Activated CD8-positive, alpha-beta memory T cell treated with anti-CD3 and anti-CD28 coated beads for 1 hour (primary cell): ENCODE measurements at places on chromosomes 11 and 22.

DNA sequence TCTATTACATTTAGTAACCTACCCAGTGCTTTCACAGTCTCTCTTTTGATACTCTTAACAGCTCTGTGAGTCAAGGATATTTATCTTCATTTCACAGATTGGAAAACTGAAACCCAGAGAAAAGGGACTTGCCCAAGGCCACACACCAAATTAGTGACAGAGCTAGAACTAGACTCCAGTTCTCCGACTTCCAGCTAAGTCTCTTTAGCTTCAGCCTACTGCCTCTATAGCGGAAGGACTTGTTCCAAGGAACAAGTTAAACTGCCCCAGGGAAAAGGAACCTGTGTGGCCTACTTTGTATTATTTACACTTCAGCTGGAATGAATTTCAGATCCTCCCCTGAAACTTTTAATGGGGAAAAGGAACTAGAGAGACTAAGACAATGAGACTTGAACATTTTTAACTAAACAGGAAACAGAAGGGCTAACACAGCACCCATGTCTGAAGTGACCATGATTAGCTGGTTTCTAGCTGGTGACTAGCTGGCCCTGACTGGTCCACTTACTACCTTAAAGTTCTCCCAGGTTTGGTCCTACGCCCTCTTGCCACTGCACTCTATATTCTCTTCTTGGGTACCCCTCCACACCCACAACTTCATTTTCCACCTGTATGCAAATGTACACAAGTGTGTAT, 1.3 kb downstream of the LRRC51 start:
- DNase-seq, result no peak

- no peak for DNase-seq
Measured at GRCh38 chr11:46210133-46210636, 67.3 kb upstream of the CREB3L1 start.

DNA sequence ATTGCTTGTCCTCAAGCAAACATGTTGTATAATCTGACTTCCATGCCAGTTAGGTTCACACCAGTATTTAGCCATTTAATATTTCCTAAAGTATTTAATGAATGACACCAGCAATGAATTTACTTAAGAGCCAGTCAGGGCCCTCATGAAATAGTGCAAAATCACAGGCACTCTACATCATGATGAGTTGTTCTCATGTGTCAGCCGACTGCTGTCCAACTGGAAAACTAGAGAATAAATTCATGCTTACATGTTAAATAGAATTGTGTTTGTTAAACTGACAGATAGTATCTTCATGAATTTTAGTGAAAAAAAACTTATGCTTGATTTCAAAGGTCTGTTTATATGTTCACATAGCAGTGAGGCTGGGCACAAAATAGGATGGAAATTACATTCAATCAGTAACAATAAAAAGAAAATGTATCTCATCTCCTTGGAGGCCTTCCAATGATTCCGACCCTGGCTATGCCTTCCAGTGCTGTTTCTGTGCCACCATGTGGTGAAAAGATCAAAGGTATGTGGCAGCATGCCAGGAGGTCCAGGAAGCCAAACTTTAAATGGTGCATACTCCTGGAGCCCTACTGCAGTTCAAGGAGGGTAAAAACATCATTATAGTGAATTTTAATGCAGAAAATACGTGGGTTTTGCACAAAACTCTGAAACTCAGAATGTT, 45.2 kb downstream of the CTSC start:
- no peak for DNase-seq

DNA sequence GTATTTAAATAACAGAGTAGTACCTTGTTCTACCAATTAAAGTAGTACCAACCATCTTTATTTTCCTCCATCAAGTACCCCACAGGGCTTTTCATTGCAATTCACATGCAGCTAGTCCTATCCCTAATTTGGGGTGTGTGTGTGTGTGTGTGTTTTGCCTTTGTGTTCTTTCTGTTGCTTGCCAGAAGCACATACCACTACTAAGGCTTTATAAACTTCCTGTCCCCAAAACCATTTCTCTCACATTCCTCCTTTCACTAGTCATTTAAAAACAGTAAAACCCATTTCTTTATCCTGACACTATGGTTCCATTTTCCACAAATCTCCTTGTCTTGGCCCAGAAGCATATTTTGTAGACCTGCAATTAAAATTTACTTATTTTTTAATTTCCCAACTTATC, 54.6 kb downstream of the SLC36A4 start:
- no peak for DNase-seq

- DNase-seq, result no peak
Measured at GRCh38 chr11:102971766-102972165, 16.2 kb upstream of the MMP13 start.

- DNase-seq, result no peak
Measured at GRCh38 chr11:111177037-111177871, 68.3 kb upstream of the POU2AF2 start.

- no peak for DNase-seq
Measured at GRCh38 chr11:67486481-67487195, 3.8 kb downstream of the AIP start.

GRCh38 chr11:58926695-58927094, 12.6 kb upstream of the GLYATL1 start:
- DNase-seq, result no peak

DNA sequence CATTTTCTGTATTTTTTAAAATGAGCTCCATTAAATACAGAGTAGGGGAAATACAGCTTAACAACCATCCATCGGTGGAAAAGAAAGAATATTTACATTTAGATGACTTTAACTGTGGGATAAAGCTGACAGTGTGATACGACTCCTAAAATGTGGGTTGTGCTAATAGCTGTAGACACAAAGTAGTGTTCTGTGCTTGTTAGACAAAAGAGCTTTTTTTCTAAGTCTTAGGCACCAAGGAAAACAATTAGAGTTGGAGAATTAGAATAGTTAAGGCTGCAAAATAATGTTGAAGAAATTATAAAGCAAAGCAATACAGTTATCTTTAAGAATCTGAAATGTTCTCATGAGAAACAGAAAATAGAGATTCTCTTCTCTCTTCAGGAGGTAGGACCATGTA, 307.7 kb upstream of the KIRREL3 start:
- DNase-seq, result no peak

DNA sequence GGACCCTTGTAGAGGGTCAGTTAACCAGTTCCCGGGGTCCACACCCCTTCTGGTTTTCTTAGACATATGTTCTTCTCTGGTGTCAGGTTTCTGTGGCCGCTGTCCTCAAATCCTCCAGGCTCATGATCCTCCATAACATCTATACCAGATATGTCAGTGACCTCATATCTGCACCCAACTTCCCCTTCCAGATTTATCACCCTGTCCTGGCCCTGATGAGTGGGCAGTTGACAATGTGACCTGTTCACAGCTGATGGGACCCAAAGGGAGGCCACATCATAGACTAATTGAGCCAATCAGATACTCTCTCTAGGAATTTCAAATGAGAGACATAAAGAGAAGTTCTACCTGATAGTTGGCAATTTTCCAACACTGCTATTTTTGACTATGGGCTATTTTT, 5.1 kb downstream of the DKK3 start:
- DNase-seq, result no peak

- DNase-seq, result no peak
Measured at GRCh38 chr22:24833881-24834495, 28.0 kb downstream of the SGSM1 start.

- DNase-seq, result no peak
Measured at GRCh38 chr11:1771700-1772099, 8.0 kb upstream of the CTSD start.

- no peak for DNase-seq
Measured at GRCh38 chr11:120324932-120325810, at the start of gene TLCD5. TLCD5 (plus strand) TSS chr11:120325299; CDS start chr11:120327442, 2,143 bp downstream.

GRCh38 chr22:40193429-40194421, 16.0 kb downstream of the TNRC6B start:
- DNase-seq, result no peak

DNA sequence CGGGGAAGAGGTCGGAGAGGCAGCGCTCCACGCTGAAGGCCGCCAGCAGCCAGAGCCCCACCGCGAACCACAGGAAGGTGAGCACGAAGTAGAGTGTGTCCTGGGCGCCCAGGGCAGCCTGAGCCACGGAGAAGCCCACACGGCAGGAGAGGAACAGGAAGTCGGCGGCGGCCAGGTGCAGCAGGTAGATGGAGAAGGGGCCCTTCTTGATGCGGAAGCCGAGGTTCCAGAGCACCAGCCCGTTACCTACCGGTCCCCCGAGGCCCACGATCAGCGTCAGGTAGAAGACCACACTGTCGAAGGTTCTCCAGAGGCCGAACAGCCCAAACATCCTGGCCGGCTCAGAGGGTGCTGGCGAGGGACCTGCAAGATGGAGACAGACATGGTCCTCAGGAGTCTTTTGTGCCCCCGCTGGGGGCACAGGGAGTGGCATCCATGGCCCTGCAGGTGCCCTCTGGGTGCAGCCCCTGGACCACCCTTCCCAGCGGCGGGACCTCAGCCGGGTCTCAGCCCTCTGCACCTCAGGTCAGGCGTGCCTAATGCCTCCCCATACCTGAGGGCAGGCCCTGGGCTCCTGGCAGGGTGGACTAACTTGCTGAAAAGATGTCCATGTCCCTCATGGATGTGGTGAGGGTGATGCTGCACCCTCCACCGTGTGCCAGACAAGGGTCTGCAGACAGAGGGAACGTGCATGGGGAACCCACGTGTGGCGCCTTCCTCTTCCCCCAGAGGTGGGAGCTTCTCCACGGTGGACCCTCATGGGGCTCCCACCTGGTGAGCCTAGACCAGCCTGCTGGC, at the start of gene MRGPRG:
Gene MRGPRG (minus strand): TSS at position 331 of the 798 bp plus-strand sequence. CDS start 0 bp downstream, at position 331.
- no peak for DNase-seq

DNA sequence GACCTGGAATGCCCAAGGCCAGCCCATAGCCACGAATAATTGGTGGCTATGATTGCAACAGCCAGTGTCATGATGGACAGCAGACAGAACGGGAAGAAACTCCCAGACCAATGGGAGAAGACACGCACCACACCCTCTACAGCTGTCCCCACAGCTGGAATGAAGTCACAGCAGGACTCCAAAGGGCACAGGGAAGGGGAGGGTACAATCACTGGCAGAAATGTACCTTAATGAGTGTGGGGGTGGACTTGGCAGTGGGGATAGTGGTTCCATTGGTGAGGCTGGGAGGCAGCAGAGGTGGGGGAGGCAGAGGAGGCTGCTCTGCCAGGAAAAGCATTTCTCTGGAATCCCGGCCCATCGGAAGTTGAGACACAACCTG, 52.9 kb downstream of the SGSM3 start:
- DNase-seq, result no peak

DNA sequence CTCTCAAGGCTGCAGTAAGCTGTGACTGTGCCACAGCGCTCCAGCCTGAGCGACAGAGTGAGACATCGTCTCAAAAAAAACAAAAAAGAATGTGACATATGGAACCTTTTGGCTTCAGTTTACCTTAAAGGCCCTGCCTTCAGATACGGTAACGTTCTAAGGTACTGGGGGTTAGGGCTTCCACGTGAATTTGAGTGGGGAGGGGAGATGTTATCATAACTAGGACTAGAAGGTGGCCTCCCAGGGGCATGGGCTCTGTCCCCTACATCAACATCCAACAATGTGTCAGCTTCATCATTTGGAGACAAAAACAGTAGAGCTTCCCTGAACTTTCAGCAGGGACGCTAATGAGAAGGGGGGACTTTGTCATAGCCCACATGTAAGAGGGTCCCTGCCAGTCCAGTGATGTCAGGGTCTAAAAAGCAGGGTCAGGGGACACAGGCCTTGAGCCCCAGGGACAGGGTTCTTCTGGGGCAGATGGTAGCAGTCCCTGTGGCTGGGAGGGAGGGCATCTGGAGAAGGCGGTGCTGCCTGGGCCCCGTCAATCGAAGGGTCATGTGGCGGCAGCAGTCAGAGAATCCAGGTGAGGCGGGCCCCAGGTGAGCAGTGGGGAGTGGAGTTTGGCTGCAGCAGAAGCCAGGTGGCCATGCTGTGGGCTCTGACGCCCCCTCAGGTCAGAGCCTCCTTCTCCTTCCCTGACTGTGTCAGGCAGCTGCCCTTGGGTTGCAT, 79.8 kb downstream of the BCR start:
- no peak for DNase-seq

DNA sequence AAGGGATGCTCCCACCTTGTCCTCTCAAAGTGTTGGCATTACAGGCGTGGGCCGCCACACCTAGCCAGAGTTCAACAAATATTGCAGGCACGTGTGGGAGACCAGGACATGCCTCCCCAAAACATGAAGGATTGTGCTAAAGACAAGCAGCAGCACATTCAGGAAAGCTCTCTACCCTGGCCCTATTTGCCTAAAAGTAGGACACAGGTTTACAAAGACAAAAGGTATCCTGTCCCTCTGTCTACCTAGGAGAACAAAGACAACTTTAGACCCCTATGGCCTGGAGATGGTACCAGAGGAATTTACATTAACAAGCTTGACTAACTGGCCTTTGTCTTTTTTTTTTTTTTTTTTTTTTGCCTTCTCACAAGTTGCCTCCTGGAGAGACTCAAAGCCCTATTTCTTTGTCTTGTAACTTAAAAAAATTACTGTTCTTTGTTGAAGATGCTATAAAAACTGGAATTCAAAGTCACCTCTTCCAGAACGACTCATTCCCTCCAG, 859 bp upstream of the ACCS start:
- no peak for DNase-seq

GRCh38 chr11:34501500-34501899, 12.1 kb downstream of the ELF5 start:
- no peak for DNase-seq

DNA sequence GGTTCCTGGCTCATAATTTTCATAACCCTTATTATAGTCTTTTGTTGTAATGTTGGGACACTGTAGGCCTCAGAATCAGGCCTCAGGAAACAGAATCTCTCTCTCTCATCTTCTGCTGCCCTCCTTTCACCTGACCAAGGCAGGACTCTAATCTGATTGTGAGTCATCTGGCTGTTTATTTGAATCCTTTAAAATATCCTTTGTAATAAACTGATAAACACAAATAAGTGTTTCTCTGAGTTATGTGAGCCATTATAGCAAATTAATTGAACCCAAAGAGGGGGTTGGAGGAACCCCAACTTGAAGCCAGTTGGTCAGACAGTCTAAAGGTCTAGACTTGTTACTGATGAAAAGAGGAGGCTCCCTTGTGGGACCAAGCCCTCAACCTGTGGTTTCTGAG, 30.6 kb downstream of the ACER3 start:
- DNase-seq, result no peak

DNA sequence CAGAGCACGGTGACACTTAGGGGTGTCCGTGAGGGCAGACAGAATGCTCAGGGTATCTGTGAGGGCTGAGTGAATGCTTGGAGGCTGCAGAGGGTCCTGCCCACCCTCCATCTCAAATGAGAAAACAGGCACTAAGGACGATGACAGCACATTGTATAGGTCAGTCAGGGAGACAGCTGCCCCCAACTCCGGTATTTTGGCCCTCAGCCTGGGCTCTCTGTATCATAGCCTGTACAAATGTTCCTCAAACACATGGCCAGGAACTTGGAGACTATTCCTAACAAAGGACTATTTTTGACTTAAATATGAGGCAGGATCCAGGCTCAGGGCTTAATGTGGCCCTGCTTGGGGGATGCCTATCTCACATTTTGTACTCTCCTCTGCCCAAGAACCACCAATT, 145.4 kb downstream of the OPCML start:
- DNase-seq, result no peak

GRCh38 chr11:113567867-113568544, 92.8 kb upstream of the DRD2 start:
- DNase-seq, result no peak

- DNase-seq, result no peak
Measured at GRCh38 chr22:26806445-26807175, 149.2 kb downstream of the MIAT start.
